ENCODE measurements at places on chromosomes 12 and 14.

- no peak overlapping the region for H3K27ac ChIP-seq
- no peak for DNase-seq
- H3K4me3 ChIP-seq, result no peak overlapping the region
- H3K4me1 ChIP-seq, result peaks cover 57% of the 10 kb centered on the region
- no peaks in the 10 kb centered on the region for H3K27me3 ChIP-seq
- H3K36me3 ChIP-seq, result no peaks in the 10 kb centered on the region
Measured at GRCh38 chr12:26034371-26035142, 76.1 kb downstream of the RASSF8 start.

GRCh38 chr14:70898111-70898745 lies 9.0 kb upstream of the PCNX1 start:
- H3K27me3 ChIP-seq, result no peaks in the 10 kb centered on the region
- DNase-seq, result no peak
- H3K4me3 ChIP-seq, result no peak overlapping the region
- no peaks in the 10 kb centered on the region for H3K4me1 ChIP-seq

DNA sequence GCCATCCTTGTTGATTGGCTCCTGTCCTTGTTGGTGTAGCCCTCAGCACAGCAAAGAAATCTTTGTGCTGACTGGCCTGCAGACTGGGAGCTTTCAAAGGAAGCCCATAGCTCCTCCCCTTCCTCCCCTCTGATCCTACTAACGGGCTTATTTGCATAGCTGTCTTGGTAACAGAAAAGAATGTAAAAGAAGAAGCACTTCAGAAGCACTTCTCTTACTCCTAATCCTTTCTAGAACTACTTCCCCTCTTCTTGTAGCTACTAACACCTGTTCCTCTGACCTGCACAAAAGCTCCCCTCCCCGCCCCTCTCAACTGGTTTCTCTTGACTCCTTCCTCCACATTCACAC lies 14.3 kb upstream of the RIC8B start:
- H3K27ac ChIP-seq, result no peak overlapping the region
- no peak for DNase-seq
- H3K36me3 ChIP-seq, result no peaks in the 10 kb centered on the region
- no peaks in the 10 kb centered on the region for H3K27me3 ChIP-seq

GRCh38 chr12:38934686-38935085 lies 29.3 kb upstream of the CPNE8 start:
- no peaks in the 10 kb centered on the region for H3K4me1 ChIP-seq
- no peaks in the 10 kb centered on the region for H3K27me3 ChIP-seq
- no peak for DNase-seq
- H3K36me3 ChIP-seq, result no peaks in the 10 kb centered on the region
- H3K4me3 ChIP-seq, result no peak overlapping the region

GRCh38 chr12:129423041-129423580 lies 480.7 kb downstream of the TMEM132D start:
- H3K4me3 ChIP-seq, result no peak overlapping the region
- no peaks in the 10 kb centered on the region for H3K36me3 ChIP-seq
- no peaks in the 10 kb centered on the region for H3K4me1 ChIP-seq
- H3K27ac ChIP-seq, result no peak overlapping the region
- H3K27me3 ChIP-seq, result no peaks in the 10 kb centered on the region

DNA sequence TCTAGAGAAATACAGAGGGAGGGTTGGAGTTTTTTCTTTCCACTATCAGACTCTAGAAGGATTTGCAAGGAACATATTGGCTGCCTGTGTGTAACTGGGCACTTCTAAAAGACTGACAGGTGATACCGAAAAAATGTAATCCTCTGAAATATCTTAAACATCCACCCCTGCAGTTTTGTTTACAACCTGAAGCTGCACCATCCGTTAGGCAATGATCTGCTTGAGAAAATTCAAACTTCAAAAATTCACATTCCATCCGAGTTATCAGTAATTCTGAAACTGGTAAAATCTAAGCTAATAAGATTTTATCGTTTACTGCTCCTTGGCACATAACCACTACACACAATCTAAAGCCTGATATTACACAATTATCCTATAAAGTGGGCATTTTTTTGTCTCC lies 528.6 kb downstream of the FUT8 start:
- DNase-seq, result no peak
- H3K36me3 ChIP-seq, result no peaks in the 10 kb centered on the region
- no peaks in the 10 kb centered on the region for H3K27me3 ChIP-seq

GRCh38 chr14:64200170-64200569 lies 94.0 kb downstream of the ESR2 start:
- H3K36me3 ChIP-seq, result peaks cover 6% of the 10 kb centered on the region
- H3K4me3 ChIP-seq, result no peak overlapping the region
- H3K27me3 ChIP-seq, result no peaks in the 10 kb centered on the region
- H3K27ac ChIP-seq, result peak overlapping the region; percentile 11
- peak; percentile 59 for DNase-seq
- peaks cover 52% of the 10 kb centered on the region for H3K4me1 ChIP-seq

DNA sequence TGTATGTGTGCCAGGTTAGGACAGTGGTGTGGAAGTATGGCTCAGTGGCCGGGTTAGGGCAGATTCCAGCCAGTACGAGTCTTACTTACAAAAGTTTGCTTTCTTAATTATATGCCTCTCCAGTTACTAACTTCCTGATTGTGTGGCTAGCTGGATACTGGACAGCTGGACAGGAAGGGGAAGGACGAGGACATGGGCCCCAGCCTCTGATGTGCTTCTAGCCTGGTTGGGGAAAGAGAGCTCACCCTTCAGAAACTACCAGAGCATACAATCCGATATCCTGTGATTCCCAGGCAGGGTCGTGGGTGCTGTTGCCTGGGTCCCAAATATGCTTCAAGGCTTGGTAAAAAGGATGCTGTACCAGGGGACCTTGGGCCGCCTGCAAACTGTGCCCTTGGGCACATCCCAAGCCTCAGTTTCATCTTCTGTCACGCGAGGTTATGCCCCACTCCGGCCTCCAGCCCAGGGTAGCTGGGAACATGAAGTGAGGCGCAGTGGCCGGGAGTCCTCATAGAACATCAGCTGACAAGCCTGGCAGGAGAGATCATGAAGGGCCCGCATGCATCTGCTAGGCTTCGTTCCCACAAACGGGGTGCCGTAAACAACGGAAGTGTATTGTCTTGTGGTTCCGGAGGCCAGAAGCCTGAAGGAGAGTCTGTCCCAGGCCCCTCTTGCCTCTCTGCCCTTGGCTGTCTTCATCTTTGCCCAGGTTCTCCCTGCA lies 23.2 kb upstream of the RIN3 start:
- no peaks in the 10 kb centered on the region for H3K4me1 ChIP-seq
- H3K4me3 ChIP-seq, result no peak overlapping the region
- H3K36me3 ChIP-seq, result no peaks in the 10 kb centered on the region
- H3K27me3 ChIP-seq, result no peaks in the 10 kb centered on the region
- DNase-seq, result no peak

GRCh38 chr14:55349565-55349964 lies 62.1 kb downstream of the ATG14 start:
- peaks cover 19% of the 10 kb centered on the region for H3K36me3 ChIP-seq
- H3K27ac ChIP-seq, result no peak overlapping the region
- no peak for DNase-seq
- no peak overlapping the region for H3K4me3 ChIP-seq
- H3K4me1 ChIP-seq, result peaks cover 47% of the 10 kb centered on the region

- H3K4me3 ChIP-seq, result no peak overlapping the region
- H3K27me3 ChIP-seq, result no peaks in the 10 kb centered on the region
- H3K4me1 ChIP-seq, result peaks cover 65% of the 10 kb centered on the region
- peak overlapping the region; percentile 83 for H3K27ac ChIP-seq
Measured at GRCh38 chr14:103543721-103544387, 14.9 kb downstream of the TRMT61A start.

DNA sequence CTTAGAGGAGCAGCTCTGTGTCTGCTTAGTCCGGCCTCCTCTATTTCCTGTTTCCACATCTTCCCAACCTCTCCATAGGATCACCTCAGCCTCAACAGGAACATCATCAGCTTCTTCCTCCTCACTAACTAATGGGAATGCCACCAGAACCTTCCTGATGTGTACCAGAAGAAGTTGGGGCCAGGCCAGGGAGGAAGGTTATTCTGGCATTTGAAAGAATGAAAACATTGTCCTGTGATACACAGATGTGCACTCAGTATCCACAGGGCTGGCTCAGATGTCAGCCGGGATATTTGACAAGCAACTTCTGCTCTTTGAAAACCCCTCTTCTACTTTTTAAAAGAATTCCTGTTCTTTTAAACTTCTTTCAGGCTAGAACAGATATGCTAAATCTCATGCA lies 63.6 kb downstream of the TMEM30B start:
- H3K27me3 ChIP-seq, result no peaks in the 10 kb centered on the region
- no peaks in the 10 kb centered on the region for H3K36me3 ChIP-seq
- peaks cover 7% of the 10 kb centered on the region for H3K4me1 ChIP-seq
- no peak for DNase-seq

- no peak overlapping the region for H3K27ac ChIP-seq
- DNase-seq, result no peak
- no peak overlapping the region for H3K4me3 ChIP-seq
- H3K36me3 ChIP-seq, result no peaks in the 10 kb centered on the region
- no peaks in the 10 kb centered on the region for H3K27me3 ChIP-seq
- H3K4me1 ChIP-seq, result no peaks in the 10 kb centered on the region
Measured at GRCh38 chr12:105812366-105812765, 326.4 kb downstream of the NUAK1 start.

DNA sequence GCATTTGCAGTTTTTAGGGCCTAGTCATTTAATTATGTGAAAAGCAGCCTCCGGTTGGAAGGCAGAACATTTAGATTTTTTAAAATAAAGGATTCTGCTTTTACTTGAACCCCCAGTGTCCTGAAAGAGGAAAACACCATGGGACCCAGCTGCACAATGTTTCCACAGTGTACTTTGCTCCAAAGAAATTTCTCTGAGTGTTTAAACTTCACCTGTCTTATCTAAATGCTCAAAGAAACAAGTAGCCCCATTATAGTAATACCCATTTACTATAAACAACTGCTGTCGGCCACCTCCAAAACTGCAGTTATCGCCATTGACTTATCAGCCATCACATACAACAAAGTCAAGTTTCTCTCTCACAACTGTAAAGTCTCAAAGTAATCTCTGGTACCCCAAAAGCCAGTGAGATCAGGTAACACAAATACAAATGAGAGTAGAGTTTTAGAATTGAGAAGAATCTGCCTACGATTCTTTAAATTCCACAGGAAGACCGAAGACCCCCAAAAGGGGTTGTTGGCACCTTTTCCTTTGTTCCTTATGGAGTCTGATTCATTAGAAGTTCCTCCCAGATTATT lies 205.2 kb downstream of the NUBPL start:
- DNase-seq, result no peak
- H3K27me3 ChIP-seq, result no peaks in the 10 kb centered on the region
- H3K4me3 ChIP-seq, result no peak overlapping the region
- H3K36me3 ChIP-seq, result no peaks in the 10 kb centered on the region

GRCh38 chr12:120119271-120119973 lies 2.9 kb upstream of the RAB35 start:
- peaks cover 1% of the 10 kb centered on the region for H3K36me3 ChIP-seq
- no peak for DNase-seq
- no peak overlapping the region for H3K4me3 ChIP-seq
- peak overlapping the region; percentile 96 for H3K27ac ChIP-seq
- H3K27me3 ChIP-seq, result no peaks in the 10 kb centered on the region
- H3K4me1 ChIP-seq, result peaks cover 48% of the 10 kb centered on the region

DNA sequence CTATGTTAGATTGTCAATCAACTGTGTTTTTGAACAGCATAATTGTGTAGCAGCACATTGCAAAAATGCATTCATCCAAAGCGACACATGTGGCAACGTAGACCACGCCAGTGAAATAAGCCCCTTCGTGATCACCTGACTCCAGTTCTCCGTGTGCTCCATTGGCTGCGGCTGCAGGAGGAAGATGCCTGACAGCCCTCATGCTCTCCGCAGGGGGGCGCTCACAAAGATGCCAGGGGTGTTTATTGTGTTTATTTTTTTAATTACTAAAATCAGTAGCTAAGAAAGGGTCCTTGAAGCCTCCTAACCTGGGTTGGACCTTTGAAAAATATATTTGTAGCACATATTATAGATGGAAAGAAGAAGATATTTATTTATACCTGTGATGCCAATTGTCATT lies 116.3 kb downstream of the SLC15A4 start:
- no peaks in the 10 kb centered on the region for H3K36me3 ChIP-seq
- H3K4me1 ChIP-seq, result no peaks in the 10 kb centered on the region
- H3K27me3 ChIP-seq, result peaks cover 10% of the 10 kb centered on the region
- DNase-seq, result no peak
- H3K4me3 ChIP-seq, result no peak overlapping the region

- H3K27ac ChIP-seq, result no peak overlapping the region
- no peak overlapping the region for H3K4me3 ChIP-seq
- no peaks in the 10 kb centered on the region for H3K4me1 ChIP-seq
- no peaks in the 10 kb centered on the region for H3K36me3 ChIP-seq
Measured at GRCh38 chr12:30902001-30902400, 24.5 kb upstream of the TSPAN11 start.

All from stomach (tissue), 19 donors.